Activated T-helper 1 cell treated with Interleukin-2 at 50 U/mL for 16 hours (primary cell): ENCODE measurements at places on chromosomes 2 and 18.

GRCh38 chr2:191329841-191330240, 84.6 kb downstream of the MYO1B start:
- no peak for DNase-seq

DNA sequence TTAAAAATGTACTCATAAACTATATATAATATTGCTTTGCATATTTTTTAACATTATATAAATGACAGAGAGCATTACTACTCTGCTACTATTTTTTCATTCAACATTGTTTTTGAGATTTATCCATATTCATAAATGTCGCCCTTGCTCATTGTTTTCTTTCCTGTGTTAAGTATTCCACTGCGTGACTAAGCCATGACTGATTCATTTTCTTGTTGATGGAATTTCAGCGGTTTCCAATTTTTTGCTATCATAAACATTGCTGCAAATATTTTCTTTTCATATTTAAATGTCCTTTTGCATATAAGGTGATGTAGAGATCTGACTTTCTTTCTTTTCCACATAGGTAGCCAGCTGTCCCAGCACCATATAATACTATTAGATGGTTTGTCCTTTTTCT, 57.6 kb downstream of the SFXN5 start:
- DNase-seq, result no peak

GRCh38 chr2:36468463-36469105, 113.0 kb downstream of the CRIM1 start:
- no peak for DNase-seq

DNA sequence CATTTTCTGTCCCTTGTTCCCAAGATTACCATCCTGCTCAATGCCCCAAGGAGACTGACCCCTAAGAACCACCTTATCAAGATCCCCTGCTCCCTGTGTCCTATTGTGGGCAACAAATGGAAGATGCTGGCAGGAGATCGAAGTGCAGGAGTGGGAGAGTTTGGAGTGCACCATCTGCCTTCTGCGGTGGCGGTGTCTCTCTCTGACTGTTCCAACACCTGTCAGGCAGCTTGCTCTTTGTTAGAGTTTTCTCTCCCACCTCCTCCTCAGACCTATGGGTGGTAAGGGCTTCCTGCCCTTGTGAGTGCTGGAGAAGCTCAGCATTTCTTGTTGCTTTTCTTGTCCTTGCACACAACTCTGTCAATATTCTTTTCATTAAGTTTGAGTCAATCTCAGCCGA, 64.1 kb upstream of the SPHKAP start:
- DNase-seq, result no peak

GRCh38 chr2:122070241-122070731, 314.8 kb downstream of the TSN start:
- DNase-seq, result no peak

DNA sequence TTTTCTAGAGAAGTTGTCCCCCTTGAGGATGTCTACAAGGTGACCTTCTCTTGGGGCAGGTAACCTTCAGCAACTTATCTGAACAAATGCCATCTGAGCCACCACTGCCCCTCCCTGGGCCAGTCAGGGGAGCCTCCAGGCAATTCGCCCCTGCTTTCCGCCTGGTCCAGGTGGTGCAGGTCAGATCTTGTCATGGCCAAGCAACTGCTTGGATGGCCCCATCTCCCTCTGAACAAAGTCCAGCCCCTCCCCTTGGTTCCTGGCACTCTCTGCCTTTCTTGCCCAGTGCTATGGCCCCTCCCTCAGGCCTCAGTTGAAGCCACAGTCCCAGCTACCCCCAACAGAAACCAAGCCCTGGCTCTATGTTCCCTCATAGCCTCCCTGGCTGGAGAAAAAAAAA, 138.7 kb downstream of the ALPK2 start:
- no peak for DNase-seq

DNA sequence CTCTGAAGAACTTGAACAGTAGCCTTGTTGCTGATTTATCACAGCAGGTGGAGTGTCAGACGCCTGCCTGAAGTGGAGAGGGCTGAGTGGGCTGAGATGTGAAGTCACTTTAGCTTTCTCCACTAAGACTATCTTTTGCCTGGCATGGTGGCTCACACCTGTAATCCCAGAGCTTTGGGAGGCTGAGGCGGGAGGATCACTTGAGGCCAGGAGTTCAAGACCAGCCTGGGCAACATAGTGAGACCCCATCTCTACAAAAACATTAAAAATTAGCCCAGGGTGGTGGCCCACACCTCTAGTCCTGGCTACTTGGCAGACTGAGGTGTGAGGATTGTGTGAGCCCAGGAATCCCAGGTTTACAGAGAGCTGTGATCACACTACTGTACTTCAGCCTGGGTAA, 60.6 kb upstream of the TTC39C start:
- no peak for DNase-seq

- no peak for DNase-seq
Measured at GRCh38 chr2:119402106-119402505, 29.5 kb upstream of the TMEM37 start.

DNA sequence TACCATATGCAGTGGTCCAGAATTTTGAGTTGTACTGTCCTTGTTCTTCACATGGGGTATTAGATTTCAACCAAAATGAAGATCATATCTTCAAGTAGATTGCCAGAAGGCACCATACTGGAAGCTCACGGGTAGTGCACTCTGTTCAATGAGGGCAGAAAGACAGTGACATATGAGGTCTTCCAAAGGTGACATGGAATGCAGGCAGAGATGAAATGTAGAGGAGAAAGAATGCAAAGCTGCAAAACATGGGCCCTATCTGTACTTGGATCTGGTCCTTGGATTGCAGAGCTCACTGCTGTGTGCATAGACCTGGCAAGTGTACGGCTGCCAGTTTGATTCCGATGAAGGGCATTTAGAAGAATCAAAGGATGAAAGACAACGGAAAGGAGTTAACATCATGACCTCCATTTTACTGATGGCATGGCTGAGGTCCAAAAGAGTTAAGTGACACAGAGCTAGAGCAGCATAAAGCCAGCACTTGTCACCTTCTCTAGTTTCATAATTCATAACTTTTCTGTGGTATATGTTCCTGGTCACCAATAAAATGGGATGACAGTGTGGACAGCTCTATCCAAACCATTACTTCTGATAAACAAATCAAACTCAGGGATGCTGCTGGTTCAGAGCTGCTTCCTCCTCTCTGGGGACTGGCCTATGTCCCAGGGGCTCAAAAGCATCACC, 64.7 kb downstream of the BCL2 start:
- no peak for DNase-seq

GRCh38 chr18:41265047-41265446, 690.0 kb upstream of the PIK3C3 start:
- DNase-seq, result no peak
